Naive B cell (primary cell): ENCODE measurements at places on chromosomes 1 and 21. TPM values are rescaled to one million over a fixed set of nuclear protein-coding genes. Genes with fewer than 3 reads are reported as not detected.

GRCh38 chr1:110606657-110607535 lies 738 bp upstream of the KCNA2 start:
- DNase-seq: peak; percentile 18

DNAH14 gene
- polyA plus RNA-seq: not detected

RIPK4 gene
- not detected for polyA plus RNA-seq

LRRC7 gene
- not detected for polyA plus RNA-seq

TDRD5 gene
- polyA plus RNA-seq: not detected
